Smooth muscle cell of trachea (primary cell): ENCODE measurements at places on chromosomes 6 and 20. TPM values are rescaled to one million over a fixed set of nuclear protein-coding genes. Genes with fewer than 3 reads are reported as not detected.

The FOXS1 gene
- not detected in 2 replicates for total RNA-seq

The VWA7 gene
- 0.50 and 1.2 TPM in 2 replicates for total RNA-seq

The PDYN gene
- not detected in 2 replicates for total RNA-seq

The CST2 gene
- total RNA-seq = not detected in 2 replicates

The TRIM10 gene
- total RNA-seq = not detected in 2 replicates

The LRP11 gene
- total RNA-seq = 125 and 158 TPM in 2 replicates

The C6orf58 gene
- 0.15 TPM in 1 of 2 replicates, not detected in the other for total RNA-seq

The COL9A3 gene
- 0.15 and 1.2 TPM in 2 replicates for total RNA-seq

The SIRPG gene
- not detected in 2 replicates for total RNA-seq

The FRMD1 gene
- not detected in 2 replicates for total RNA-seq

The RXRB gene
- total RNA-seq = 28.2 and 36.4 TPM in 2 replicates

The OTOR gene
- total RNA-seq = not detected in 2 replicates

The IRAK1BP1 gene
- total RNA-seq = 3.8 and 5.4 TPM in 2 replicates

The PHF20 gene
- total RNA-seq = 37.8 and 54.6 TPM in 2 replicates

The EMILIN3 gene
- under 0.01 and 0.29 TPM in 2 replicates for total RNA-seq
